ENCODE measurements at places on chromosomes 4 and X.

- no peak for DNase-seq
Observed at GRCh38 chr4:135277068-135277979, 1075.7 kb upstream of the PABPC4L start.

DNA sequence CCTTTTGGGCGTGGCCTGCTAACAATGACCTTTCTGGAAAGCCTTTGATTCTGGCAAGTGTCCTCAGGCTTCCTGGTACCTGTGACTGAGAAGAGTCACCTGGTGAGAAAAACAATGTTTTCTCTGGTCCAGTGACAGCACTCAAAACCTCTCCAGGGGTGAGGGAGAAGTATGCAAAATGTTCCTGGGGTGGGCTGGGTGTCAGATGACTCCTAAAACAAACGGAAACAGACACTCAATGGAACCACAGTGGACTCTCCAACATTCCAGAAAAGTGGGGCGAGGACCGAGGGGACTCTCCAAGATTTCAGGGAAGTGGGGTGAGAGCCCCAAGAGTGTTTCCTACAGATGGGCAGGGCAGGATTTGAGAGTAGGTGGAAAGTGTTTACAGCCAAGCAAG, 69.5 kb downstream of the ANAPC4 start:
- DNase-seq, result no peak

DNA sequence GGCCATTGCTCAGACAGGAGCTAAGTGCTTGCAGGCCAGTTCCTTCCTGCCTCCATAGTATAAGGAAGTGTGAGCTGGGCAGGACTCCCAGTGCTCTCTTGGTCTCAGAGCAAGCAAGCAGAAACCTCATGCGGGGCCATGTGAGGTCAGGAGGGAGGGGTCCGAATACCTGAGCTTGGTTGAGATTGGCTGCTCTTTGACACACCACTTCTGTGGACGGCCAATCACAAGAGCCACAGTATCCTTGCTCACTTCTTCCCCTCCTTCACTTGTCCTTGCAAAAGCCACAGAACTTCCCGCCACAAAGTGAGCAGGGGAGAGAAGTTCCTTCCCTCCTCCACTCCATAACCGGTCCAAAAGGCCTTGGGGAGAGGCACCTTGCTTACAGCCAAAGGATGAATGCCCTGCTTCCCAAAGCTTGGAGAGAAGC, 56.7 kb downstream of the PRPS1 start:
- no peak for DNase-seq

GRCh38 chr4:128123036-128123435, 61.9 kb downstream of the LARP1B start:
- DNase-seq, result no peak

- no peak for DNase-seq
Observed at GRCh38 chr4:78047366-78047765, 9.8 kb upstream of the FRAS1 start.

DNA sequence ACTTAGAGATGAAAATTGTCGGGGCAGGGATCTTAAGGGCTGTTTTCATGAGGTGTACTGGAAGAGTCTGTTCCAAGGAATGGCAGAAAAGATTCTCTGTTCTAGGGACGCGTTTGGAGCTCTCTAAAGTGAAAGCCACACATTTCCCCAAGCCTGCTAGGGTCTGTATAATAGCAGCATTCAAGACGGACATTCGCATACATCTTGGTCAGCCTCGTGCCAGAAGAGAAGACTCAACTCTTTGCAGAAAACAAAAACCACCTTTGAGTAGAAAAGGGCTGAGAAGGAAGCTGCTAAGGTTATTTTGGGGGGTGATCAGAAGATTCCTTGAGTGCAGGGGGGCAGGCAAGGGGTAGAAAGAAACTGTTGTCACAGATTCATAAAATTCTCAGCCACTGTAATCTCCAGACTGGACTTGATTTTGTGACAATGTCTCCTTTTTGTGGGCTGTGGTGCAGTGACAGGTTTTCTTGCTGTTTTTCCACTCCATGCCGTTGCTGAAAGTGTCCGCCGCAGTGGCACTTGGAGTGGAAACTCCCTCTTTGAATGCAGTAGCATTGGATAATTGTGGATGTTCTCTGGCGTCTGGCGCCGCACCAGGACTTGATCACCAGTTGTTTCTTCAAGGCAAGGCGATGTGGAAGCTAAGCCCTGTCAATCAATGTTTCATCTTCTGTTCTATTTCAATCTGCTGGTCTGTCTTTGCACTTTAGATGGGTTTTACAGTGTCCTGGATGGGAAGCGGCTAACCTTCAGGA, 2.9 kb downstream of the GYG2 start:
- DNase-seq, result no peak

- DNase-seq, result no peak
Observed at GRCh38 chr4:120808475-120809141, 113.9 kb downstream of the PRDM5 start.

Measured in 8988T (cell line).